ENCODE measurements at places on chromosomes 7 and 10.

DNA sequence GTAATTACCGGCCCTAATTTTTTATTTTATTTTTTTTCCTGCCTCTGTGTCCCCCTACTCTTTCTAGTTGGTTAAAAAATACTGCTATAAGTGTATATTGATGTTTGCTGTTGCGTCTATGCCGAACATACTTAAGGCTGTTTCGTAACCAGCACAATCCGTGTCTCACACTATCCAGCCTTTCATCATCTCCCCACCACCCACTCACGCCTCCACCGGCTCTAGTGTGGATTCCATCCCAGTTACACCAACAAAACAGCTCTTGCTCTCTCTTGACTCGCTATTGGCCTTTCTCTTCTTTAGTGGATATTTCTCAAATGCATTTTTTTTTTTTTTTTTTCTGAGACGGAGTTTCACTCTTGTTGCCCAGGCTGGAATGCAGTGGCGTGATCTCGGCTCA, 70.1 kb upstream of the CAMK1D start:
- DNase-seq = no peak

- peak; percentile 68 for DNase-seq
Measured at GRCh38 chr7:92461027-92462003, 14.0 kb downstream of the GATAD1 start.

GRCh38 chr10:103204353-103205255, 11.5 kb upstream of the NT5C2 start:
- DNase-seq = no peak

DNA sequence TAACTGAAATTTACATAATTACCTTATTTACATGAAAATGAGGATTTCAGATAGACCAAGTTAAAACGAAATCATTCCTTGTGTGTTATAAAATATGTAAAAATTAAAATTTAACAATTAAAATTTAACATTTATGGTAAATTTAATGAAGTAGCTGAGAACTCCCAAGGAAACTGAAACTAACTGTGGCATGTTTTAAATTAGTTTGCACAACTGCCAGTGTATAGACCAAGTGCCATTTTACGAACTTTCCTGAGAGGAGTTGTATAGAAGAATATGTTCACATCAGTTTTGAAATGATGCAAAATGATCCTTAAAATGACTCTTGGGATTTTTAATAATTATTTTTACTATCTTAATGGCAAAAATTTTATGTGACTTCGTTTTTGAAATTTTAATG, 23.6 kb downstream of the PDLIM1 start:
- DNase-seq = no peak

- no peak for DNase-seq
Measured at GRCh38 chr10:130036296-130037065, 72.4 kb upstream of the EBF3 start.

- DNase-seq = peak; percentile 69
Measured at GRCh38 chr10:115355162-115355760, 262.1 kb downstream of the ATRNL1 start.

All from SHP77 (cell line).